ENCODE measurements at places on chromosomes 16 and 17.

DNA sequence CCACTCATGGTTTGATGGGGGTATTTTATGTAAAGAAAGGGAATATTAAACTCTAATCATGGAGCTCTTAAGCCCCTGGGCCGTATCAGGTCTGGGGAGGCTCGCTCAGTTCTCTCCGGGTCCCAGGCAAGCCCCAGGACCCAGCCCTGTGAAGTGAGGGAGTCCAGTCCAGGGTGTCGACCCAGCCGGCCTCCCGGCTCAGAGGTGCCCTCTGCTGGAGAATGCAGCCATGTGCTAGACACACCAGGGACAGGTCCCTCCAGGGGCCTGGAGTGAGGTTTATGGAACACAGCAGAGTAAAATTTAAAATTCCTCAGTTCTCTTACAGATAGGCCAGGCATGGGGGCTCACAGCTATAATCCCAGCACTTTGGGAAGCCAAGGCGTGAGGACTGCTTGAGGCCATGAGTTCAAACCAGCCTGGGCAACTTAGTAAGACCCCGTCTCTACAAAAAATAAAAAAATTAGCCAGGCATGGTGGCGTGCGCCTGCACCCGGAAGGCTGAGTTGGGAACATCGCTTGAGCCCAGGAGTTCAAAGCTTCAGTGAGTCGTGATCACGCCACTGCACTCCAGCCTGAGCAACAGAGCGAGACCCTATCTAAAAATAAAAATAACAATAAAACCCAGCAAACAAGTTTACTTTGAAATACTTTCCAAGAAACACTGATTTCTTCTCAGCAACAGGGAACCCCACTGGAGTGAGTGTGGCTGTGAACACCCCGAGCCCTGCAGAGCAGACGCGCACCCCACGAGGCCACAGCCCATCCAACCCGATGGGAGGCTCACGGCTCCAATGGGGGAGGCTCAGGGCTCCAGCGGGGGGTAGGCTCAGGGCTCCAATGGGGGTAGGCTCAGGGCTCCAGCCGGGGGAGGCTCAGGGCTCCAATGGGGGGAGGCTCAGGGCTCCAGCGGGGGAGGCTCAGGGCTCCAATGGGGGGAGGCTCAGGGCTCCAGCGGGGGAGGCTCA is 72.2 kb downstream of the ZNF778 start:
- DNase-seq = peak; percentile 95

- DNase-seq = peak; percentile 59
These were observed 28.4 kb upstream of the MED13 start for GRCh38 chr17:62093188-62094155.

DNA sequence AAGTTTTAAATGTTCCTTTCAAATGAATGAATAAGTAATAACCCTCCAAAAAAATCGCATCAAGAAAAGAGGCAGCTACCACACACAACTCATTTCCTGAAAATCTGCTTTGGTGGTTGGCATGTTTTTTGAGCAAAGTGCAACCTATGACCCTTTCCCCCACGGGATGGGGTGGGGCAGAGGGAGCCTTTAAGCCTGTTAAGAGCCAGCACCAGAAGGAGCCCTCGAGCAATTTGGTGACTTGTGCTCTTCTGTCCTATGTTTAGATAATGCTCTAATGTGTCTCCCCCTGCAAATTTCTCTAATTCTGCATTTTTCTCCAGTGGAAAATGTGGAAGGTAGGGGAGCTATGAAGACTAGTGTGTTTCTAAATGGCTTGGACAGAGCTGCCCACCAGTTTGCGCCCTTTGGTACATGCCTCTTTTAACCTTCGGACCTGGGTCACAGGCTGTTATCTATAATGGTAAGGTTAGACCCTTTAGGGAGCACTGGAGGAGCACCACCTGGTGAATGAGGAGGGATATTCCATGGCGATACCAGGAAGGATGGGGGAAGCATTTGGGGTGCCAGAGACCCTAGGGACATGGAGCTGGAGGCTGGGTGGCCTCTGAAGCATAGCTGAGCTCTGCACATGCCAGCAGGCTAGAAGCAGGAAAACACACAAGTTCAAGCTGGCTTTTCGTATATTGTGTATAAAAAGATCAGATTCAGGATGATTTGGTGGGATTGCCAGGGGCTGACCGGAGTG is 1.6 kb downstream of the PYCARD start:
- DNase-seq = no peak

- DNase-seq = no peak
These were observed 191.5 kb upstream of the MAF start for GRCh38 chr16:79792076-79792475.

DNA sequence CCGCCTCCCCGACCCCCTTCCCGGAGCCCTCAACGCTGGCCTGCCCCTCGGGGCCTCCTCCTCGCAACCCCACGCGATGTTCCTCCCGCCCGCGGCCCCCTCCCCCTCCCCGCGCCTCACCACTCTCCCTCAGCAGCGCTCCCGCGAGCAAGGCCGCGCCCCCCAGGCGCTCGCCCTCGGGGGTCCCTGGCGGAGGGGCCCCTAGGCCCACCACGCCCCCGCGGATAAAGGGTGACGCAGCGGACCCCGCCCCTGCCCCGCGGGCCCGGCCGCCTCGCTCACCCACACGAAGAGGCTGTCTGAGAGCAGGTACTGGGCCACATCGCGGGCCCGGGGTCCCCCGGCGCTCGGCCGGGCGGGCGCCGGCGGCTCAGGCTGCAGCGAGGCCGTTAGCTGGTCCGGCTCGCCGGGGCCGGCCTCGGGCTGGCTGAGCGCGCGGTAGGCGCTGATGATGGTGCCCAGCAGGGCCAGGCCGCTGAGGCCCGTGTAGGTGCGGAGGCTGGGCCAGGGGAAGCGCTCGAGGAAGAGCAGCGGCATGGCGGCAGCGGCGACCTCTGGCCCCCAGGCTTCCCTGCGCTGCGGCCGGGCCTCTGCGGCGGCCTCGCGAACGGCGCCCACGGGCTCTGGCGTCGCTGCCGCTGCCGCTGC is 430 bp downstream of the AMFR start:
- DNase-seq = peak; percentile 25

GRCh38 chr17:153851-154250 is 16.5 kb downstream of the SCGB1C2 start:
- DNase-seq = no peak

DNA sequence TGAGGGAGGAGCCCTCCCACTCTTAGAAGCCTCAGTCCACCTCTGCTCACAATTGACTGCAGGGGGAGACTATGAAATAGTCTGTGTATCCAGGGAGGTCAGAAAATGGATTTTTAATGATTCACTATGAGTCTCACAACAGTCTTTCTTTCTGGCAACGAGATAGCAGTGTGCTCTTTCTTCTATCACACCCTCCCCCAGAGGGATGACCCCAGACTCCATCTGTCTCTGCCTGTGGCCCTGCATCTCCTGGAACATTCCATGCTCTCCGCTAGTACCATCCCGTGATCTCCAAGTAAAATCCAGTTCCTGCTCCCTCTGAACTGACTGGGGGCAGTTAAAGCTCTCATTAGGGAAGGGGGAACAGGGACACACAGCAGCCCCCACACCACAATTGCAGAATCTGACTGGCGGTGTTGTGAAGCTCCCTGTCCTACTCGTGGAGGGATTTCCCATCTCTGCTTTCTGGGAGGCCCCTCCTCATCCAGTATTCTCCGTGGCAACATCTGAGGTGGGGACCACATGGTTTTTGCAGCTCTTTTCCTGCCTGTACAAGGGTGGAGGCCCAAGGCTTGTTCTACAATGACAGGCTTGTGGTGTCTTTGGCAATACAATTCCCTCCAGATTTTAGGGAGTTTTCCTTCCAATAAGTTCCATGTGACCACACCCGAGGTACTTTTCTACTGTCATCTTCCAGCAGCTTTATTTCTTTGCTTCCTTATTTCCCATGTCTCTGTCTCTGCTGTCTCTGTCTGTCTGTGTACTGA is 19.4 kb downstream of the NATD1 start:
- DNase-seq = no peak

DNA sequence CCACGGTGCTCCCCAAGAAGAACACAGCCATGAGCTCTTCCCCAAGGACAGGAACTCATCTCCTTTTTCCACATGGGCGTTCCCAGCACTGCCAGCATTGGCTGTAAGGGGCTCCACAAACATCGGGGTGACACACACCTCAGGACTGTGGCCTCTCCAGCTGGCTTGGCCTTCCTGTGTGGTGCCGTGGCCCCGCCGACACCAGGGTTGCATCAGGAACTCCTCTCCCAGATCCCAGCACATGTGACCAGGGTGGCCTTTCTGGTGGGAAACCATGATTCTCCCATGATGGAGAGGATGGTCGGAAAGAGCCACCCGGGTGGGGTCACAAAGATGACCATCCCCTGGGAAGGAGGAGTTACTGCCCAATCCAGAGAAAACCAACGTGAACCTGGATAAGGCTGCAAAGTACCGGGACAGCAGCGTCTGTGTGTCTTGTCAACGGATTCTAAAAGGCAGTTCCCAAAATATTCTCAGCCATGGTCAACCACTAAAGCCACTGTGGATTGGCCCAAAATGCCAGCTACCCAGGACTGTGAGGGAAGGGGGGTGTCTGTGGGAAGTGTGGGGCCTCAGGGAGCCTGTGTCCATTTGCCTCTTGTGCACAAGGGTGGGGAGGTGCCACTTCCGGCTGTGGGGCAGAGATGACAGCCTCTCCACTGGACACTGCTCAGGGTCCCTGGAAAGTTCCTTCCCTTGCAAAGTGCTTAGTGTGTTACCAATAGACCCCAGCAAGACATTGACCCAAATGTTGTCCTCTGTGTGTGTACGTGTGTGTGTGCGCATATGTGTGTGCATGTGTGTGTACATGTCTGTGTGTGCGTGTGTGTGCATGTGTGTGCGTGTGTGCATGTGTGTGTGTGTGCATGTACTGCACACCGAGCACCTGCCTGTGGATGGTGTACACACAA is 78.0 kb upstream of the CBX4 start:
- DNase-seq = no peak

DNA sequence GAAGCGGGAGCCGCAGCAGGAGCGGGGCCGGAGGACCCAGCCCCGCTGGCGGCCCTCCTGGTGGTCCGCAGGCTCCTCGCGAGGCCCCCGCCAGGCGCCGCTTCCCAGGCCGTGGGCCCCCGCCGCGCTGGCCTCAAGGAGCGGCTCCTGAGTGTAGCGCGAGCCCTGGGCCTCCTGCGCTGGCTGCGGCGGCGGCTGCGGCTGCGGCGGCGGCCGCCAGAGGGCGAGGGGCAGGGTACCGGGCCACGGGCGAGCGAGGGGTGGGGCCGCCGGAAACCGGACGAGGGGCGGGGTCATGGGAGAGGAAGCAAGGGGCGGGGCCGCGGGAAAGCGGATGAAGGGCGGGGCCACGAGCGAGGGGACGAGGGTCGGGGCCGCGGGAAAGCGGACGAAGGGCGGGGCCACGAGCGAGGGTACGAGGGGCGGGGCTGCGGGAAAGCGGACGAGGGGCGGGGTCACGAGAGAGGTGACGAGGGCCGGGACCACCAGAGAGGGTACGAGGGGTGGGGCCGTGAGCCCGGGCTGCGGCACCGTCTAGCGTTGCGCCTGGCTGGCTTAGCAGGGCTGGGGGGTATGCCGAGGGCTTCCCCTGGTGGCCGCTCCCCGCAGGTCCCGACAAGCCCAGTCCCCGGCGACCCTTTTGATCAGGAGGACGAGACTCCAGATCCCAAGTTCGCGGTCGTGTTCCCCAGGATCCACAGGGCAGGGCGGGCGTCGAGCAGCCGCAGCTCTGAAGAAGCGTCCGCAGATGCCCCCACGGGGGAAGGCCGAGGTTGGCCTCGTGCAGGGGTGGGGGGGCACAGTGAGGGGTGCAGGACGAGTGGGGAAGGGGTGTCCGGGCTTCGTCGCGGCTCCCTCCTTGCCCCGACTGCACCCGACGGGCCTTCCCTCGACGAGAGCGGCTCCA is 1.7 kb downstream of the MYO15B start:
- peak; percentile 98 for DNase-seq

GRCh38 chr17:76452660-76453430 is at the start of gene UBE2O:
TSS of gene UBE2O (minus strand) at chr17:76453152. CDS start at chr17:76453141, 11 bp downstream.
- DNase-seq = peak; percentile 97

- DNase-seq = no peak
These were observed 82.0 kb upstream of the NKD1 start for GRCh38 chr16:50466170-50466569.

DNA sequence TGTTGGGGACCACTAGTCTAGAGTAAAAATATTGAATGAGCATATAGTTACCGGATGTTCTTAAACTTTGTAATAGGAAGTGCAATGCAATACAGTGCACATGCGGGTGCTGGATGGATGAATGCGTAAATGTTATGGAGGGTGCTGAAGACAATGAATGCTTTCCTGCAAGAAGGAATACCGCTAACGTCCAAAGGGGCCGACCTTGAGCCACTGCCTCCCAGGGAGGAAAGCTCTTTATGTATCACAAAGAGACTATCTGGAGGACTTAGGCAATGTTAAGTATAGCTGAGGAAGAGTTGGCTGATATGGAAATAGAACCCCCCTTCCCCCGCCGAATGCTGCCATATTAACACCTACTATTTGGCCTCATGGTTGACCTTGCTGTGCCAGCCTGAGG is 27.5 kb upstream of the SHCBP1 start:
- DNase-seq = no peak

GRCh38 chr16:12898551-12898950 is 2.8 kb upstream of the SHISA9 start:
- no peak for DNase-seq

DNA sequence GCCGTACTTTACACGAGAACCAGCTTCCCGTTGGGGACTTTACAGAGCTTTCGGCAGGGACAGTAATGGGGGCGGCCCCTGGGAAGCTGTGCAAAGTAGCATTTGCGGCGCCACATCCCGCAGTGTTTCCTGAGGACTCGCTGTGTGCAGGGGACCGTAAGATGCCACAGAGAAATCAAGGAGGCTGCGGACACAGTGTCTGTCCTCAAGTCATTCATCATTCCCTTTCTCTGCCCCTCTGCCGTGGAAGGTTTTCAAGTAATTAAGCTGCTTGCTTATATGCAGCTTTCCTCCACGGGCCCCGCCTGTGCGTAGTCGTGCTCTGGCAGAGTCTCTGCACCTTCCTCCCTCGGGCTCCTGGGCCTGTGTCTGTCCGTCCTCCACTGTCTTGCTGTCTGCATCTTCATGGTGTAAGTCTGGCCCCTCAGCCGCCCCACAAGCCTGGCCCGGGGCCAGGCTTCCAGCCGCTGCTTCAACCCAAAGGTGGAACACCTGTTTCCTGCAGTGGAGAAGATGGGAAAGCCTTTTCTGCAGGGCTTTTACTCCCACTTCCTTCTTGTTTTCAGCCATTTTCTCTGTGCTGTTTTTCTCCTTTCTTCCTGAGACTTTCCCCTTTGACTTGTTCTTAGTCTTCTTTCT is 216.9 kb upstream of the CHMP6 start:
- no peak for DNase-seq

DNA sequence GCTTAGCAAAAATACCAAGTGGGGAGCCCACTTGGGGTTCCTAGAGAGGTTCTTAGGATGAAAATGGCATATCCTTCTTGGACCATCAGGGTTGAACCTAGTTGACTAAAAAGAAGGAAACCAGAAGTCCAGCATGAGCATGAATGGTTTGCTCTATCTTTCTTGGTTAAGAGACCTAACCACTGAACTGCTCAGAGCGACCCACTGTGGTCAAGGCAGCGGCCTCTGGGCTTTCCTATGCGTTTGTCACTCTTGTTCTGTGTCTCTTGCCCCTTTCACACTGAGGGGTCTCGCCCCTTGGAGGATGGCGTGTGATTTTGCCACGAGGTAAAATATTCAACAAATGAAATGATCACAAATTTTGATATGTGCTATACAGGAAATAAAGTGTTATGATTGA is 526 bp upstream of the BORCS6 start:
- no peak for DNase-seq
